Stimulated activated CD4-positive, alpha-beta T cell treated with anti-CD3 and anti-CD28 coated beads, TNF-alpha, amount 100 ng/mL, for 24 hours (primary cell): ENCODE measurements at places on chromosomes 12 and 14.

DNA sequence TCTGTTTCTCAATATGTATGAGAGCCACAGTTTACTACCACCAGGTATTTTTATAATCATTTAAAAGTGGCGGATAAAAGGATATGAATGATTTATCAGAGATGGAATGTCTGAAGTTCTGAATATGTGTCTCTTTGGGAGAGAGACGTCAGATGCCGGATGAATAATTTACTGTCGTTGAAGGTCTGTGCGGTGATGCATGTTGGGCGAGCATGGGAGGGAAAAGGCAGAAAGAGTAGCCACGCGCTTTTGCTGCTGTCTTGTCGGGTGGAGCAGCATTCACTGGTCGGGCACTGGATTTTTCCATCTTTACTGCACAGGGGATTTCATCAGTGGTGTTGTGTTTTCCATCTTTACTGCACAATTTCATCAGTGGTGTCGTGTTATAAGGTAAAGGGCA is 65.6 kb downstream of the SYNE2 start:
- DNase-seq, result no peak

GRCh38 chr14:28565345-28565744 is 201.2 kb upstream of the FOXG1 start:
- no peak for DNase-seq

GRCh38 chr12:81141217-81141616 is 63.3 kb downstream of the ACSS3 start:
- no peak for DNase-seq

DNA sequence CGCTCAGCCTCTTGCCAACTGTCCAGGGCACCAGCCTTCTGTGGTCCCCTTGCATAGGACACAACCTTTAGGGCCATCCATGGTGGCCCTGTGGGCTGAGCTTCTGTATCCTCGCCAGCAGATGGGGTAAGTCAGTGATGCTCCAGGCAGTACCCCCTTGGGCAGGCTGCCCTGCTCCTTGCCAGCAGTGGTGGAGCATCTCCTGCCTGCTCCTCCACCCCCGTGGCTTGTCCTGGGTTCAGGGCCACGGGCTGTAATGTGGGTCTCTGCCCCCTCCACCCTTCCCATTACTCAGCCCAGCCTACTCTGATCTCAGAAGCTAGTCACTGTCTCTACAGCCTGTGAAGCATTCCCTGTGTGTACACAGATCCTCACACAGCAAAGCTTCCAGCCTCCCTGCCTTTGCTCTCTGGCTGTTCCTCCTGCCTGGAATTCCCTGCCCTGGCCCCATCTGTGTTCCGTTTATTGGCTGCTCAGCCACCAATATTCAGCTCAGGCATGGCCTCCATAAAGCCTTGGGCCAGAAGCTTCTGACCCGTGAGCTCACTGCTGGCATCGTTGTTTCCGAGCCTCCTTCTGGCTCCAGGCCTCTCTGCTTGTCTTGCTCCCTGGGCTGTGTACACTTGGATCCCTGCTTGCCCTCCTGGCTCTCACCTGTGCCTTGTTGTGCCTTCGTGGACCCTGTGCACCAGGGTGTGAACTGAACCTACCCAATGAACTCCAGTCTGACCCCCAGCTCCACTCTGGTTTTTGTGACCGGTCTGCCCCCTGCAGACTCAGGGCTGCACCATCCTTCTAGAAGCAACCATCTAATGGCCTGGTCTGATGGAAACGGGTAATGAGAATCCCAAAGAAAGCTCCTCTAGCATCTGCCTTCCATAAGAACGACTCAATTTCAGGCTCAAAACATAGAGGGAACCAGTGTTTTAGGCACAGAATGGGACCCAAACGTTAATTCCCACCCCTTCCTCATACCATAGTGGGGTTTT is 177.0 kb upstream of the PRMT8 start:
- DNase-seq, result no peak

DNA sequence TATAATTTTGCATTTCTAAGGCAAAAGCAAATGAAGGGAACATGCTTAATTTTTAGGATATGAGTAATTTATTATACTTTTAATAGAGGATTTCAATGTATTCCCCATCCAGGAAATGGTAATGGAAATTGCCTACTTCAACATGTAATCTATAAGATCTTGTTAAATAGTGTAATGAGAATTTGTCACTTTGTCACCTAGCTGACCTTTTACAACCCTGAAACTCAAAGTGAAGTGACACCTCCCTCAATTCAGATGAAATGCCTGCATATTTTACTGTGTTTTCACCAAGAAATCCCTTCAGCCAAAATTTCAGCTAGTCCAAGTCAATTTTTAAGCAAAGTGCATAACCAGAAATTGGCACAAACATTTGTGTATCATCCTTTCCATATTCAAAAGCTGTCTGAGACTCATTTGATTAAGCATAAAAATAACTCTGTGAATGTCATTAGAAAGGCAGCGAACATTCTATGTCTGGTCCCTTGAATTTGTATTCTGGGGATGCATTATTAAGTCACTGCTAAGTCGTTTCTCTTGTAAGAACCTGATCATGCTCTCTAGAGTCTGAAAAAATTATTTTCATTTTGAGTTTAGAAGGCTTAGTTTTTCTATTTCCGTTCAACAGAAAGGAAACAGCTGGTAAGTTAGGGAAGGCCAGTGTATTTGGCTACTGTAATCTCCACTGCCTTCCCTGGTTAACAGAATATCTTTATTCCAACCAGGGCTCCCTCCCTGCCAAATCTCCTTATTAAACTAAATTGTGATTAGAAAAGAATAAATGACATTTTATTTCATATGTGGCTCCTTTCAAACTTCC is 100.8 kb downstream of the IGF1 start:
- no peak for DNase-seq

GRCh38 chr12:82090165-82090564 is 268.0 kb downstream of the CCDC59 start:
- DNase-seq, result no peak

DNA sequence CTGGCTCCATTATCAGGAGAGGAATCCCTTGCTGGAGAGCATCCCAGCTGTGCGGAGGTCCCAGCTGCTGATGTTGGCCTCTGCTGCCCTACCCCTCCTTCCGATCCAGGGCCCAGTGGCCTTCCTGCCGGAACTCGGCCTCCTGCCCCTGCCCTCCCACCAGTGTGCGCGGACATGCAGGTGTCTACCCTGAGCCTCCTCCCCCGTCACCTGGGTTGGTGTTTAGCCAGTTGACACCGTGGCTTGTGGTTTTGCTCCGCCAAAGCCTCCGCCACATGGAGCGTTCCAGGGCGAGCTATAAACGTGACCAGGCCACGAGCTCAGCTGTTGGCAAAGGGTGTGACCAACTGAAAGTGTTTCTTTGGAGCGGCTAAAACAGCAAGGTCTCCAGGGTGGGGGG is 1104.3 kb downstream of the BCL11B start:
- no peak for DNase-seq

GRCh38 chr12:48015954-48016353 is 11.7 kb upstream of the COL2A1 start:
- DNase-seq, result no peak

GRCh38 chr12:106243620-106244019 is 4.2 kb downstream of the CKAP4 start:
- no peak for DNase-seq

DNA sequence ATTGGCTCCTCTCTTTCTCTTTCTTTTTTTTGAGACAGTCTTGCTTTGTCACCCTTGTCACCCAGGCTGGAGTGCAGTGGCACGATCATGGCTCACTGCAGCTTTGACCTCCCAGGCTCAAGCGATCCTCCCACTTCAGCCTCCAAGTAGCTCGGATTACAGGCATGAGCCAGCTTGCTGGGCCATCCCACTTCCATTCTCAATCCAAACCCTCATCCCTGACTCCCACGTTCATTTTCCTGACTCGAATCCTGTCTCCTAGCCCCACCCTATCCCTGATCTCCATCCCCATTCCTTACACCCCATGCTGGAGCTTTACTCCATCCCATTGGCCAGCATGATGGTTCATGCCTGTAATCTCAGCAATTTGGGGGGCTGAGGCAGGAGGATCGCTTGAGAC is 7.8 kb downstream of the SPRYD4 start:
- DNase-seq, result no peak

GRCh38 chr14:89797148-89797547 is 157.4 kb downstream of the EFCAB11 start:
- no peak for DNase-seq

GRCh38 chr14:80304125-80304766 is 92.9 kb upstream of the DIO2 start:
- DNase-seq, result no peak

- no peak for DNase-seq
Measured at GRCh38 chr12:107379852-107380567, 286.7 kb upstream of the CRY1 start.

DNA sequence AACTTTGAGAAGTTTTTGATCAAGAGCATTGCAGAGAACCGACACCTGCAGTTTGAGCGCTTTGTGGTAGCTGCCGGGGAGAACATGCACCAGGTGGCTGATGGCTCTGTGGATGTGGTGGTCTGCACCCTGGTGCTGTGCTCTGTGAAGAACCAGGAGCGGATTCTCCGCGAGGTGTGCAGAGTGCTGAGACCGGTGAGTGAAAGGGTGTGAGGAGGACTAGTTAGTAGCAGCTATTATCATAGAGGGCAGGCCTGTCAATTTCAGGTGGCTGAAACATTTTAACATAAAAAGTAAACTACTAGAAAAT is 27.0 kb upstream of the HIGD1C start:
- no peak for DNase-seq

DNA sequence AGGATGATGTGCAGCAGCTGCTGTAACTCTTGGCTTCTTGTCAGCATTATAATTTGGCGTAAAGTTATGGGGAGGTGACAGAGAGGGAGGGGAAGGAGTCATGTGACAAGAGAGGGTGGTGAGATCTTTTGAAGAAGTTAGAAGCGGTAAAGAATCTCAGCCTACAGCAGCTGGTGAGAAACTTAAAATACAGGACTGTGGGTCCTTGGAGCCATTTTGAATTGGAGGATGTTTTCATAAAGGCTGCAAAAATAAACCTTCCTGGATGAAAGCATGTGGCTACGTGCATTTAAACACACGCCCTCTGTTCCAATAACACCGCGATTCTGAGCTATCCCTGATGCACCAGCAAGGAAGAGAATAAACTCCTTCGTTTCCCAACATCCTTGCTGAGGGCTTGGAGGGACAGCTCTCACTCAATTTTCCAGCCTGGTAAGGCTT is 133.7 kb downstream of the TMEM30B start:
- no peak for DNase-seq

DNA sequence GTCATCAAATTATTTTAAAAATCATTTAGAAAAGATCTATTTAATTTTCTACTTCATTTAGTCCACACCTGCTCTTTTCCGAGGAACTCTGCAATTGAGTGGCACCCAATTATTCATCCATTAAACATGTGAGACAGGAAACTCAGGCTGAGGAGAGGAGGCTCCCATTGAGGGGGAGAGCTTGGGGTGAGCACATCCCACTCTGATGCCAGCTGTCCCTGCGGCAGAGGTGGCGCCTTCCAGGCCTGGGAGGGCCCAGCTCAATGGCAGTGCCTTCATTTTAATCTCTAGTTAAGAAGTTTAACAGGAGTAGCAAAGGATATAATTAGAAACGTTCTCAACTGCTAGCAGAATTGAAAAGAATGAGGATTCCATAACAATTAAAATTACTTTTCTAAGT is 92.0 kb downstream of the ITPR2 start:
- no peak for DNase-seq

DNA sequence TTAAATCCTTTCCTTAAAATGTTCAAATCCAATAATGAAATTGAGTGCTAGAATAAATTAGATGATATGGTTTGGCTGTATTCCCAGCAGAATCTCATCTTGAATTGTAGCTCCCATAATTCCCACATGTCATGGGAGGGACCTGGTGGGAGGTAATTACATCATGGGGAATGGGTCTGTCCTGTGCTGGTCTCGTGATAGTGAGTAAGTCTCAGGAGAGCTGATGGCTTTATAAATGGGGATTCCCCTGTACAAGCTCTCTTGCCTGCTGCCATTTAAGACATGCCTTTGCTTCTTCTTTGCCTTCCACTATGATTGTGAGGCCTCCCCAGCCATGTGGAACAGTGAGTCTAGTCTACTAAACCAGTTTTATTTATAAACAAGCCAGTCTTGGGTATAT is 508.5 kb downstream of the ETNK1 start:
- DNase-seq, result no peak

- no peak for DNase-seq
Measured at GRCh38 chr14:74062809-74063150, 21.5 kb downstream of the ALDH6A1 start.

DNA sequence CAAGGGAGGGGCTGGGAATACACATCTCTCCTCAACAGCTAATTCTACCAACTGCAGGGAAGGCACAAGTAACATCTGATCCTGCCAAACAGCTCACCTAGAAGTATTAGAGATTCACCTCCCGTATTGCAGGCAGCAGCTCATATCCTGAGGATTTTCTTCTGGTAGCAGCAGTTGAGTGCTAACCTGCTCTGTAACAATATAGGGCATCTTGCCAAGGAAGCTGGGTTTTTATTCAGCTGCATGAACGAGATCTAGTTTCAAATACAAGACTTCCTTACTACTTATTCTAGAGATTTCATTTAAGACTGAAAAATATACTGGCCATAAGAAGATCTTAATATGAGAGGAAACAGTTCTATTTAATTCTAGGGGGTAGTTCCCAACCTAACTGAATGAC is 261.4 kb upstream of the USP15 start:
- no peak for DNase-seq

GRCh38 chr12:108302016-108302402 is 37.1 kb downstream of the CMKLR1 start:
- no peak for DNase-seq

DNA sequence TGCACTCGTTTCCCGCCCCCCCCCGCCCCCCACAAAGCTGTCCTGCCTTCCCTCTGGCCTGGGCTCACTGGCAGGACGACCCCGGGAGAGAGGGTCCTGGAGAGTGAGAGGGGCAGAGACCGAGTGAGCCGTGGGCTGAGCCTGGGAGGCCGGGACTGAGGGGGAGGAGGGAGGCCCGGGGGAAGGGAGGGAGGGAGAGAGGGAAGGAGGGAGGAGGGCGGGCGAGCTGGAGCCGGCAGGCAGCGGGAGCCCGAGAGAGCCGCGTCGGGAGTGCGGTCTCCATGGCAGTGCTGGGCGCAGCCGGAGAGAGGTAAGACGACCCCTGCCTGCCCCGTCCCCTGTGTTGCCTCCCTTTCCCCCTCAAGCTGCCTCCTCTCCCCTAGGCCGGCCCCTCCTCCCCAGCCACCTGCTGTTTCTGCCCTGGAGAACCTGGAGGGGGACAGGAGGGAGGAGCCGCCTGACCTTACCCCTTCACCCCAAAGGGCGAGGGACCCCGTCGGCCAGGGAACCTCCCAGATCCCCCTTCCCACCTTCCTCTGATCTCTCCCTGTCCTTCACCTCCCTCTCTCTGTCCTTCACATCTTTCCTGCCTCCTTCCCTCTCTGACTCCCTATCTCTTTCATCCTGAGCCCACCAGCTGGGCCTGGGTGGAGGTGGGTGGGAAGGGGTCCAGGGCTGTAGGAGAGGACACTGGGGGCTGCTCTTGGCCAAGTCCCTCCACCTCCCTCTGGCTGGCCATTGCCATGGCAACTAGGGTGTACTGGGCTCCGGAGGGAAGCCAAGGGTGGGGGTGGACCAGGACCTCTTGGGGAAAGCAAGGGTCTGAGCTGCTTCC is at the start of gene GPR162:
TSS of gene GPR162 (plus strand) at position 231 of the 835 bp plus-strand sequence. CDS start 2,078 bp downstream, outside the sequence.
- DNase-seq, result no peak

- no peak for DNase-seq
Measured at GRCh38 chr14:71454010-71454409, 478.2 kb upstream of the RGS6 start.
